ENCODE measurements at places on chromosomes 6 and 20.

DNA sequence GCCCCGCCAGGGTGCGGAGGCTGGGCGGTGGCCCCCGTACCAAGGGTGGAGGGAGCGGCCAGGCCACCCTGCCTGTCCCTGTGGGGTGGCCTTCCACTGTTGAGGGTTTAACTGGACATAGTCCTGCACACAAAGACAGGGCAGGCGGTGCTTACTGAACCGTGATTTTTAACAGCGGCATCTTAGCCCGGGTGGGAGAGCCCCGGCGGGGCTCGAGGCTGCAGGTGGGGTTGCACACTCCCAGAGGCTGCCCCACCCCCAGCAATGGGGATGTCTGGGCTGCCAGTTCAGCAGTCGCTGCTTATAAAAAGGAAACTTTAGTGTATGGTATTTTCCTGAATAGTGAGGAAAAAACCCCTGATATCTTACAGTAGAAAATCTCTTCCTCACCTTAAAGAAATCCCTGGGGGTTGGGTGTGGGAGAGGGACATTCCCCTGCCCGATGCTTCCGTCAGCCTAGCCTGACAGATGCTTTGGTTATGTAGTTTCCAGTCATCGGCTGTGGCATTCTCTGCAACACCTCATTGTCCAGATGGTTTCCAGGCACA is 79.4 kb downstream of the IRF4 start:
- DNase-seq, result no peak

DNA sequence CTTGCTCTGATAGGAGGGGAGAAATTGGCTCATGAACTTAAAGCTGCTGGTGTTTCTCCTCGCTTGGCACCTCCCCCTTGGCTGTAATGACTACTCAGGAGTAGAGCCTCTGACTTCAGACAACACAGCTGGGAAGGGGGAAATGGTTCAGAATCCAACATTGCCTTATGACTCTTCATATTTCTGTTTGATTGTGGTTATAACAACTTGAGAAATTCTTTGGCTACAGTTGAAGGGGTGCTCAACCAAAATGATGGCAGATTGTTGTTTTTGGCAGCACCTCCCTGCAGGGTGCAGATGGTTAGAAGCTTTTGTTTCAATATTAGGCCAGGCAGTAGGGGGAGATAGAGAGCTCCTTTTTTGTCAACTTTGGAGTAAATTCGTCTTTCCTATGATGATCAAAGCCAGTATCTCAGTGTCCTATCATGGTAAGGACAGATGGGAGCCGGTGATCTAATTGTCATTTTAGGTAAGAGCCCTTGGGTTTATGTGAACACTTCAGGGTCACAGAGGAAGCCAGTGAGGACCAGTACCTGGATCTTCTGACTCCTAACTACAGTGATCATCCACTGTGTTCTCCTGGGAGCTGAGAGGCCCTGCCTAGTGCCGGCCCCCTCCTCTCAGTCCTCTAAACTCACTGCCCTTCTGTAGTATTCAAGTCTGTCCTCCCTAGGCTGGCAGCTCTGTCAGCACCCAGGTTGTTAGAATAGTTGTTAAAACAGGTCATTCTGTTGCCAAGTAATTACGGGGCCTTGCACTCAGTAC is 39.9 kb downstream of the RPRD1B start:
- DNase-seq, result peak; percentile 86

DNA sequence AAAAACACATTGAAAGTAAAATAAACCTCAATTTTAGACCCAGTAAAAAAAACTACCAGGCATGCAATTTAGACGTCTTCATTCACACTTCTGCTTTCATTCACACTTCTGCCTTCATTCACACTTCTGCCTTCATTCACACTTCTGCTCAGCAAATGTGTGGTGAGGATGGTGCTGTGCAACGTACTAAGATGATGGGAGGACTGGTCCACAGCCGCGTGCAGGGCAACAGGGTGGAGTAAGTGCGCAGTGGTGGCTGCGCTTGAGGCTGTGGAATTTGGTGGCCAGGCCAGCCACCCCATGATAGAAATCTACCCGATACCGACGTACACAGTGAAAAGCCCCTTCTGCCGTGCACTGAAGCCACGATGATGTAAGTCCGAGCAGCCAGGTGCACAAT is 114.3 kb upstream of the CD93 start:
- no peak for DNase-seq

GRCh38 chr6:153106021-153106420 is 25.1 kb downstream of the RGS17 start:
- DNase-seq, result no peak

GRCh38 chr6:11791354-11792107 is 12.9 kb upstream of the ADTRP start:
- DNase-seq, result no peak

- no peak for DNase-seq
These were observed 642.2 kb downstream of the EYS start for GRCh38 chr6:65064844-65065243.
